ENCODE measurements at places on chromosomes 6 and 20.
A peak's percentile ranks its signal among the peaks of the same experiment; 100 is the strongest.

GRCh38 chr20:12413116-12413515, 495.4 kb downstream of the BTBD3 start:
- DNase-seq, result no peak

DNA sequence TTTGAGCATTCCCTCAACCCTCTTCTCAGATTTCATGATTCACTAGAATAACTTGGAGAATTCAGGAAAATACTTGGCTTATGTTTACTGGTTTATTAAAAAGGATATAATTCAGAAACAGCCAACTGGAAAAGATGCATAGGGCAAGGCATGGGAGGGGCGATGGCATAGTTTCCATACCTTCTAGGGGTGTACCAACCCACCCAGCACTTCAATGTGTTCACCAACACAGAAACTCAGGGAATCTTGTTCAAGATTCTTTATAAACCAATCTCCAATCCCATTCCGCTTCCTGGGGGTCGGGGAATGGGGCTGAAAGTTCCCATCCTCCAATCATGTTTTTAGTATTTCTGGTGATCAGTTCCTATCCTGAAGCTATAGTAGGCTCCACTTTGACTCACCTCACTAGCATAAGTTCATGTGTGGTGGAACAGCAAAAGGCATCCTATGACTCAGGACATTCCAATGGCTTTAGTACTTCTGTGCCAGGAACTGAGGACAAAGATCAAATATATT, 164.4 kb downstream of the SIM1 start:
- no peak for DNase-seq

- DNase-seq, result no peak
Observed at GRCh38 chr6:15473174-15473573, 189.7 kb downstream of the DTNBP1 start.

DNA sequence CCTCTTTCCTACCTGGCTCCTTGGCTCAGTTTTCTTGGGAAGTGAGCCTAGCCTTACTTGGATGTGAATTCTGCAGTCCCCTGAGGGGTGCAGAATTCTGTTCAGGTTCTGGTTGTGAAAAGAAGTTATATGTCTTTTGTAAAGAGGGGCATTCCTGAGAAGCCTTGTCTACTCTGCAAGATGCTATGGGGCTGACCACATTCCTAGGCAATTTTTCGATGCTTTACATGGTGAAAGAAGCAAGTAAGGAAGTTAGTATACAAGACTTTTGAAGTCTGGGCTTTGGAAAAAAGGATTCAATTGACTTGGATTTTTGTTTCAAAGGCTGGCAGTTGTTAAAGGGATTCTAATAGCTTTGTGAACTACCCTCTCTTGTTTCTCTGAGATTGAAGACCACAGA, 167.9 kb upstream of the STMND1 start:
- no peak for DNase-seq

DNA sequence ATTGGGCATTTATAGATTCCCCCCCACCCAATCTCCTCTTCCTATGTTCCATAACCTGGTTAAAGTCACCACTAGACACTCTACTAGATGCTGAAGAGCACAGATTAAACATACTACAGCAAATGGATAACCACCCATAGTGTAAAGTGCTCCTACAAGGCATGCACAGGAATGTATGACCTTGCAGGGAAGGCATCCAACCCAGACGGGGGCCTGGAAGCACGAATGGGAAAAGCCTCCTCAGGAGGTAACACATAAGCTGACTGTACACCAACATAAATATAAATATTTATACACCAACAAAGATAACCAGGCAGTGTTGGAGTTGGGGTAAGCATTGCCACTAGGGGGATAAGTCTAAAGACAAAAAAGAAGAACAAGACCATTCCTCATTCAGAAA, 691.7 kb downstream of the GRIK2 start:
- DNase-seq, result no peak

DNA sequence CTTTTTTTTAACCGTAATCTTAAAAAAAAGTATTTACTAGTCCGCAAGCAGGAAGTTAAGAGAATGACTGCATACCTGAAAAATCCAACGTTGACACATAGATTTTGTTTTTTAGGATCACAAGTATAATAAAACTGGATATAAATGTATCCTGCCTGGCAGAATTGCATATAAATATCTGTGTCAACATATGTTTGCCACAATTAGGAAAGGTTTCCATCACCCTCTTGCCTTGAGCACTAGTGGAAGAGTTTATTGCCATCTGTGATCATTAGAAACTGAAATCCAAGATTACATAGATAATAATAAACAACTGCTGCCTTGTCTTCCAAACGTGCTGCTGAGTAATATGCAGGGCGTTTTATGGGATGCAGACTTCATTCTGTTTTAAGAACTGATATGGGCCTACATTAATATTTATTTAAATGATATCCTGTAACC, 27.9 kb downstream of the PLEKHG1 start:
- DNase-seq, result no peak

- DNase-seq, result peak; percentile 61
Observed at GRCh38 chr20:63626424-63627128, at the start of gene GMEB2. Gene GMEB2 (minus strand): TSS chr20:63627101. CDS start chr20:63619397, 7,704 bp downstream.

- DNase-seq, result peak; percentile 74
Observed at GRCh38 chr20:53623454-53624211, 30.0 kb upstream of the ZNF217 start.

GRCh38 chr6:147366290-147366689, 142.2 kb upstream of the SAMD5 start:
- no peak for DNase-seq

- no peak for DNase-seq
Observed at GRCh38 chr6:21615504-21615903, 22.0 kb downstream of the SOX4 start.

- no peak for DNase-seq
Observed at GRCh38 chr6:105740946-105741645, 338.2 kb upstream of the PREP start.

DNA sequence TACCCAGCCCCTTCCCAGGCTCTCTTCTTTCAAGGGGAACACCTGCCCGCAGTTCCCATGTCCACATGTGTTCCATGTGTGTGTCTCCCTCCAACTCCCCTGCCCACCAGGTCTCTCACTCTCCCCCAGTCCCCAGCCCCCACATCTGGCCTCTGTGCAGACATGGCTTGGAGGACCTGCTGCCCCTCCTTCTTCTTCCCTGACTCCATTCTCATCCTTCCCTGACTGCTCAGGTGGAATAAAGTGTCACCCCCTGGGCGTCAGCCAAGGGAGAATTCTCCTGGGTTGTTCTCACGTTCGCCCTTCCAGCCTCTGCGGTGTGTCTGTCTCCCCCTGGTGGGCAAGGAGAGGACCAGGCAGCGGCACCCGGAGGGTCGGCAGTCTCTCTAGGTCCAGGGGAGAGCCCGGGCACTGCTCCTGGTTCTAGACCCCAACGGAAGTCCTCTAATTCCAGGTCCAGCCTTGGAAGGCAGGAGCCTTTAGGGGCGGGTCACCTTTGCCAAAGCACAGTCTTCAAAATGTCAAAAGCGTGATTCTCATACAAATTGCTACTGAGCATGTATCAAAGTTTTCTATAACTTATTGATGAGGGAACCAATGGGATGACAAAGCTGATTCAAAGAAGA, 50.5 kb downstream of the EBF4 start:
- DNase-seq, result peak; percentile 27

DNA sequence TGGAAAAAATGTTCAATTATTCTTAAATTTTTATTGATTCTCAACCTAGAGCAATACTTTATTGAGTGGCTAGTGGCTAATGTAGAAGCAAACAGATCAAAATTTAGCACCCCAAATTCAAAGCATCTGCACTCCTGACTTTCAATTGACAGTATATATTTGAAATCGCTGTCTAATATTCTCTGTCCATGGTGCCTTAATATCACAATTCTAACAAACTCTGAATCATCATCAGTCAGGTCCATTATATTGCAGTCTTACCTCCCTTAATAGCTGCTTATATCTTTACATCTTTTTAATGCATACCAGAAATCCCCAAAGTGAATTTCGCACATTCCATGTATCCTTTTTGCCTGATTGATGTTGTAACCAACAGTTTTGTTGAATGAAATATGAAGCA, 134.9 kb downstream of the THEMIS start:
- no peak for DNase-seq

GRCh38 chr6:36123270-36124139, 6.8 kb upstream of the MAPK13 start:
- DNase-seq, result peak; percentile 61

DNA sequence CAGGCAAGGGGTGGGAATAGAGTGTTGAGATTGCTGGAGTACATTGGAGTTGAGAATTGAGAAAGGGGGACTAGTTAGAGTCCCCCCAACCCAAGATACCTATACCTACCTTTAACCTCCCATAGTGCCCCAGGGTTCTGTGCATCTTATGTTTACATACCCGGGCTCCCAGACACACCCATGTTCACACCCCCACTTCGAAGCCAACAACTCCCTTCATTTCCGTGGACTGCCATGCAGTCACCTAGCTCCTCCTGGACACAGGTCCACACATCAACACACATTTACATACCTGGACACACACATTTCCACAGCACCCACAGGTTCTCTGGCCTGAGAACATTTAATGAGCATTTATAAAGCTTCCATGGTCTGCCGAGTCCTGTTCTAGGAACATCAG, 5.1 kb downstream of the TMEM63B start:
- DNase-seq, result no peak

- no peak for DNase-seq
Observed at GRCh38 chr6:56491606-56492328, 150.9 kb downstream of the DST start.

DNA sequence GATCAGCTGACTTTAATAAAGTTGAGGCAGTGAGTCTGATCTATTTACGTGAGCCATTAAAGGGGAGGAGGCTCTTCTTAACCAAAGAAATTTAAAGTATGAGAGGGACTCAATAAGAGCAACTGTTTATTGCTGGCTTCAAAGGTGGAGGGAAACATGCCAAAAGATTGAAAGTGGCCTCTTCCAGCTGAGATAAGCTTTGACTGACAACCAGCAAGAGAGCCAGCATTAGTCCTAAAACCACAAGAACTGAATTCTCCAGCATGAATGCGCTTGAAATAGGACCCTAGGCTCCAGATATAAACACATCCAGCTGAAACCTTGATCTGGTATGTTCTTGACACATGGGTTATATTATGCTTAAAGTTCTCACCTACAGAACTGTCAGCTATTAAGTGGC, 123.1 kb upstream of the GJE1 start:
- DNase-seq, result no peak

GRCh38 chr6:13412211-13412610, 75.2 kb downstream of the GFOD1 start:
- no peak for DNase-seq

DNA sequence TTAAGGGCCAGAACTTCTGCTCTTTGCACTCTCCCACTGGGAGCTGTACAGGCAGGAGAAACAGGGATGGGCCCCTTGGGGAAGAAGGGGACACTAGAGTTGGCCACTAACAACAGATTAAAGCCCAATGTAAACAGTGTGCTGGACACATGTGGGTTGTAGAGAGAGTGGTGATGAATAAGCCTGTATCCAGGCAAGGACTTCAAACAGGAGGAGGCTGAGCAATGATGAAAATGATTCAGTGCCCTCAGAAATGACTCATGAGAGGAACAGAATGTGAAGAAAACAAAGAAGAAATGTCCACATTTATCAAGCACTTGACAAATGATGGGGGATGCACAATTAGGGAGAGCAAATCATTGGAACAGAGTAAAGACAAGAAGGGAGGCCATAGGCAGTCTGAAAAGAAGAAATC, 242.3 kb downstream of the TBX18 start:
- no peak for DNase-seq

- no peak for DNase-seq
Observed at GRCh38 chr6:57226221-57226620, 4.1 kb upstream of the RAB23 start.

GRCh38 chr6:18021166-18021850, 33.9 kb upstream of the KIF13A start:
- no peak for DNase-seq

DNA sequence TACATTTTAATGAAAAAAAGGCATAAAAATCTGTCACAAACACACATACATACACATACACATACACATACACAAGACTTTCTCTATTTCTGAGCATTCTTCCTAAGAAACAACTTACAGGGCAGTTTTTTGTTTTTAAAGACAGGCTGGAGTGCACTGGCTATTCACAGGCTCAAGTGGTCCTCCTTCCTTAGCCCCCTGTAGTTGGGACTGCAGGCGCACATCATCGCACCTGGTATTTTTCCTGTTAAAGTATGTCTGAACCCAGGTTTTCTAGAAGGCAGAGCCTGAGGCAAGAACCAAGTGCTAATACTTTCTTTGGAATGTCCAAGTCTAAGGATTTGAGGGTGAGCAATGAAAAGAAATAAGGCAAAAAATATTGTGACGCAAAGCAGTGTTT, 41.3 kb upstream of the ELOVL5 start:
- DNase-seq, result no peak
